ENCODE measurements at places on chromosomes 7 and 10.

GRCh38 chr7:158291998-158292397 lies 295.6 kb downstream of the PTPRN2 start:
- no peak for DNase-seq

- DNase-seq, result no peak
These were observed 369.2 kb upstream of the GALNT17 start for GRCh38 chr7:70762696-70763095.

DNA sequence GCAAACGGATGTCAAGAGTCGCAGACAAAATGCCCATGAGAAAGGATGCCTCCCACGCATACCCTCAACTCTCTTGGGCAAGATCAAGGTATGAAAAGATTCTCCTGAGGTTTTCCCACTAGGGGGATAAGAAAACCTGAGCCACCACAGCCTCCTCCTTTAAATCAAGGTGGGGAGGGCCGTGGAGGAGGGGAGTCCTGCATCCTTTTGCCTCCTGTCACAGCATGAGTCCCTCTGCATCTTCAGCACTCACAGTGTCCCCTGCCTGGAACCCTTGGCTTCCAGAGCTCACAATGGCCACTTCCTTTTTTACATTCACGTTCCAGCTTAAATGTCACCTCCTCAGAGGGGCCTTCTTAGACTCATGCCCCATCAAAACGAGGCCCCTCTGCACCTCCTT lies 207.6 kb downstream of the GLI3 start:
- no peak for DNase-seq

DNA sequence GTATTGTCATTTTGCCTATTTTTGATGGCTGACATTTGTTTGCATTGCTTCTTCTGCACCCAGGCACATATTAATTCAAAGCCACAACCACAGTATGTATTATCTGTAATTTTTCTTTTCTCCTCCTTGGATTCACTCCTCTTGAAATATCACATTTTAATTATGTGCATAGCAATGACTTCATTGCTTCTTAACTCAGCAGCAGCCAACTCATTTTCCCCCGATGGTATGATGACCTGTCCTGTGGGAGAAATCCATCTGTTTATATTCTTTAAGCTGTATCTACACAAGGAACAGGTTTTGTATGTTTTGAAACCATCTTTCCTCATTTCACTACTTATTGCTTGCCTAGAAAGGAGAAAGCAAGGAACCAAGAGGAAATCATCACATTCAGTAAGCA lies 588.8 kb downstream of the INHBA start:
- no peak for DNase-seq

GRCh38 chr7:140686921-140687320 lies 9.6 kb upstream of the NDUFB2 start:
- DNase-seq, result no peak

DNA sequence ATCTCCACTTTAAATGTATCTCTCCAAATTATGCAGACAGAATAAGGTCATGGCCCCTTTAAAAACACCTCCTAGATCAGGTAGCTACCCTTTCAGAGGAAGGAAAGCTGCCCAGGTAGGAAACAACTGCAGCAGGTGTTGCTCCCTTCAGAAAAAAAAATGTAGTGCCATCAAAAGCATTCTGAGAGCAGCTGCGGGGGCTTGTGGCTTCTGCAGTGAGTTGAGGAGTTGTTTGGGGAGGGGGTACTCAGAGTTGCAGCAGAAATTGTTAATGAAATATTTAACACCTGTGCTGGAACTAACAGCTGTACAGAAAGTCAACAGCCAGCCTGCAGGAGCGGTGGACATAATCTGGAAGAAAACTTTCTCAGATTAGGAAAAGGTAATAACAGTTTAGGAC lies 24.0 kb downstream of the CDHR3 start:
- DNase-seq, result no peak

DNA sequence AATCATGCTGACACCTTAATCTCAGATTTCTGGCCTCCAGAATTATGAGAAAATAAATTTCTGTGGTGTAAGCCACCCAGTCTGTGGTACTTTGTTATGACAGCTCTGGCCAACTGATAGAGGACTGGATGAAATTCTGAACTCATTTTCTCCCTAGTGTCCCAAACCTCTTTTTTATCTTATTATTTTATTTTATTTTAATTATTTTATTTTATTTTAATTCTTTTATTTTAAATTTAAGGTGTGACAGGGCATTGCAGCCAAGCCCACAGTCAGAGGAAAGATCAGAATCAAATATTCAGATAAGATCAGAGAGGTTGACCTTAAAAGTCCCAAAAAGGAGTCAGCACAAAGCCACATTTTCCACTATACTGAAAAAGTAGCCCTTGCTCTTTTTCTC lies 228.1 kb downstream of the TFEC start:
- DNase-seq, result no peak

GRCh38 chr7:77989981-77990566 lies 191.5 kb downstream of the PHTF2 start:
- DNase-seq, result no peak

DNA sequence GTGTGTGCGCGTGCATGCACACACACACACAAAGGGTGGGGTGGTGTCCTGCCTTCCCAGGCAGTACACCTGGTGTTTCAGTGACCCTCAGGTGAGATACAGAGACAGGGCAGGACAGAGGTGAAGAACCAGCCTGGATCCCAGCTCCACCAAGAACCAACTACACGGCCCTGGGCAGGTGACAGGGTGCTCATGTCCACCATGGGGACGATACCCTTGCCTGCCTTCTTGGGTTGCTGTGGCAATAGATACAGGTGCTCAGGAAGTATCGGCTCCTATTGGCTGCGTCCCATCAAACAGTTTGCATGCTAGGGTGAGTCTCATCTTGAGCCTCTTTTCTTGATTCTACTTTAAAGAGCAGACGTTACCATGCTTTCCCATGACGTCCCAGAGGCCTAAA lies 33.7 kb upstream of the CXCL12 start:
- no peak for DNase-seq

GRCh38 chr10:3036155-3037021 lies 31.0 kb upstream of the PFKP start:
- DNase-seq, result no peak

DNA sequence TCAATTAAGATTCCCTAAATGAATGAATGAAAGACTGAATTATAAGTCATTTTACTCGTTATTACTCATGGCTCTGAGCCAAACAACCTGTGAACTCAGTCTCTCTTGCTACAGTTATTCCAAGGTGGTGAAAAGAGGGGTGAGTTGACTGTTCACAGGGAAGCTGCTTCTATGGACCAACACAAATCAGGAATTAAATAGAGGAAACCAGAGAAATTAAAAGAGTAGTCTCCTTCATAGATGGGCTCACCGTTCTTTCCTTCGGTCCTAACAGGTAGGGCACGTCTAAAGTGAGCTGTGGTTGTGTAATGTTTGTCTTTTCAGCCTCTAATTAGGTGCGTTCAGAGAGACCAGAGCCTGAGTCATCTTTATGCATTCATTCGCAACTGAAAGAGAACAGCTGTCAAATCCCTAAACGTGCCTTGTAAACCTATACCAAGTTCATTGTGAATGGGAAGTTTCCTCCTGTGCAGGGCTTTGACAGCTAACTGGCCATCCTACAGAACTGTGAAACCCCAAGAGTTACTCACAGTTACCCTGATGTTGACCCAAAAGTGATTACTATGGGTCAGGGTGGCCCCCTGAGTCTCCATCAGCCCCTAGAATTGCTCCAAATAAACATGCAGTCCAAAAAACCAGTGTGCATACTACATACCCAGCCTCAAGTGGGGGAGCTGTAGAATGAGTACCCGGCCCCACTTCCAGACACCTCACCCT lies 18.2 kb upstream of the C10orf53 start:
- DNase-seq, result no peak

- DNase-seq, result no peak
These were observed 212.1 kb upstream of the GRB10 start for GRCh38 chr7:50994753-50995319.

- DNase-seq, result no peak
These were observed 35.4 kb downstream of the DRGX start for GRCh38 chr10:49360271-49361177.

DNA sequence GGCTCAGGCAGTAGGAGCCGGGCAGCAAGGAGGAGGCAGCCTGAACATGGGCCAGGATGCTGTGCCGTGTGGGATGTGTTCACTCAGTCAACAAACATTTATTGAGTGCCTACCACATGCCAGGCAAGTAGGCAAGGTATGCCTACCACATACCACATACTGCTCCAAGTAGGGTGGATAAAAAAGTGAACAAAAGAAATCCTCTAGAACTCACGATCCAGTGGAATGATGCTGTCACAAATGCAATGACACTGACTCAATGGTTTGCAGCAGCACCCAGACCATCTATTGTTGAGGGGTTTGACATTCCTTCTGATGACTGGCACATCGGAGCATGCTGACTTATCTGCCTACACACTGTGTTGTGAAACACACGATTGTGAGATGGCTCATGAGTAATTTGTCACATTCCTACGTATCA lies 413.5 kb downstream of the NRG3 start:
- DNase-seq, result no peak

DNA sequence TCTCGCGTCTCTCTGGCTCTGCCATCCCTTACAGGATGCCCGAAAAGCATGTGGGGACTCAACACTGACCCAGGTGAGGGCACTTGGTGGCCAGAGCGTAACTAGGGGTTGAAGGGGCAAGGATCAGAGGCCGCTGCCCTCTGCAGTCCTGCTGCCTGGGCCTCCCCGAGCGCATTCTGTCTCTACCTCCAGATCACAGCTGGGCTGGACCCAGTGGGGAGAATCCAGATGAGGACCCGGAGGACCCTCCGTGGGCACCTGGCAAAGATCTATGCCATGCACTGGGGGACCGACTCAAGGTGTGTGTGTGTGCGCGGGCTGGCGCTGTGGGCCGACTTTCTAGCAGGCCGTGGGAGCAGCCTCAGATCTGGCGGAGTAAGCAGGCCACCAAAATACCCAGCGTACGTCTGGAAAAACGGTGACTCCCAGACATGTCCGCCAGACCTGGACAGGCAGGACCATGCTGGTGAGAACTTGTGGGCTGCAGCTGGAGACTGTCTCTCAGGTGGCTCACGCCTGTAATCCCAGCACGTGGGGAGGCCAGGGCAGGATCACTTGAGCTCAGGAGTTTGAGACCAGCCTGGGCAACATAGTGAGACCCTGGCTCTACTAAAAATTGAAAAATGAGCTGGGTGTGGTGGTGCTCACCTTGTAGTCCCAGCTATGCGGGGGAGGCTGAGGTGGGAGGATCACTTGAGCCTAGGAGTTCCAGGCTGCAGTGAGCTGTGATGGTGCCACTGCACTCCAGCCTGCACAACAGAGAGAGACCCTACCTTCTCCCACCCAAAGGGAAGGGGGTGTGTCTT lies 3.2 kb downstream of the GNB2 start:
- DNase-seq, result no peak

GRCh38 chr7:7812112-7812511 lies 93.7 kb upstream of the RPA3 start:
- no peak for DNase-seq

GRCh38 chr7:96484091-96484490 lies 162.2 kb upstream of the SLC25A13 start:
- DNase-seq, result no peak

DNA sequence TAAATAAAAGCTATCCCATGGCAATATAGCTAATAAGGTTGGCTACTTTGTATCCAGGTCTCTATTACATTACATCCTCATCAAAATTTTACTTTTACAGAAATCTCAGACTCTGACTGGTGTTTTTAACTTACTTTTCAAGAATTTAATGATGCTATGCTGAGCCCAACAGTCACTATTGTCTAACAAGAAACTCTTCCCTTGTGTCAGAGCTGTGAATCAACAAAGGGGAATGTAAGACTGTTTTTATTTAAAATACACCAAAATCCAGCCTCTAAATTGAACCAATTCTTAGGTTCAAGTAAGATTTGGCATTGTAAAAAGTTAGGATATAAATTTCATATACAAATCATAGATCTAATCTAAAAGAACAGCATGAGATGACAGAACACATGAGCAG lies 7.0 kb downstream of the RTKN2 start:
- no peak for DNase-seq

GRCh38 chr7:240887-241421 lies 48.6 kb downstream of the FAM20C start:
- no peak for DNase-seq

GRCh38 chr10:97319671-97320479 lies 804 bp downstream of the FRAT1 start:
- DNase-seq, result peak; percentile 61

DNA sequence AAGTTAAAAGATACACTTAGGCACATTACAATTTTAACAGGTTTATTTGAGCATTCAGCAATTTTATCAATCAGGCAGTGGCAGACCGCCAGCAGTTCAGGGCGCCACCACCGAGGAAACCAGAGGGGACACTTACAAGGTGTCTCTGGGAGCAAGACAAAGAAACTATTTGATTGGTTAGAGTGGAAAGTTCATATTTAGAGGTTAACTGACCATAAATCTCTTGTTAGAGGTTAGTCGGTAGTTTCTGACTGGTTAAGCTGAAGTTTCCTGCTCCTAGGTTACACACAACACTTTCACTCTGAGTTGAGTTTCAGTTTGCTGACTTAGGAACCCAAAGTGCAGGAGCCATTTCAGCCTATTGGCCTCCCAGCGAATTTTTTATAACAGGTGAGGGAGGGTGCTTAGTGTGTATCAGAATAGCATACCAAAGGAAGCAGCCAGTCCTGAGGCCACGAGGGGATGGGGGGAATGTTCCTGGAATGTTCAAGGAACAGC lies 10.8 kb upstream of the PVRIG start:
- DNase-seq, result peak; percentile 32

GRCh38 chr7:93316730-93317129 lies 84.6 kb downstream of the VPS50 start:
- DNase-seq, result no peak

DNA sequence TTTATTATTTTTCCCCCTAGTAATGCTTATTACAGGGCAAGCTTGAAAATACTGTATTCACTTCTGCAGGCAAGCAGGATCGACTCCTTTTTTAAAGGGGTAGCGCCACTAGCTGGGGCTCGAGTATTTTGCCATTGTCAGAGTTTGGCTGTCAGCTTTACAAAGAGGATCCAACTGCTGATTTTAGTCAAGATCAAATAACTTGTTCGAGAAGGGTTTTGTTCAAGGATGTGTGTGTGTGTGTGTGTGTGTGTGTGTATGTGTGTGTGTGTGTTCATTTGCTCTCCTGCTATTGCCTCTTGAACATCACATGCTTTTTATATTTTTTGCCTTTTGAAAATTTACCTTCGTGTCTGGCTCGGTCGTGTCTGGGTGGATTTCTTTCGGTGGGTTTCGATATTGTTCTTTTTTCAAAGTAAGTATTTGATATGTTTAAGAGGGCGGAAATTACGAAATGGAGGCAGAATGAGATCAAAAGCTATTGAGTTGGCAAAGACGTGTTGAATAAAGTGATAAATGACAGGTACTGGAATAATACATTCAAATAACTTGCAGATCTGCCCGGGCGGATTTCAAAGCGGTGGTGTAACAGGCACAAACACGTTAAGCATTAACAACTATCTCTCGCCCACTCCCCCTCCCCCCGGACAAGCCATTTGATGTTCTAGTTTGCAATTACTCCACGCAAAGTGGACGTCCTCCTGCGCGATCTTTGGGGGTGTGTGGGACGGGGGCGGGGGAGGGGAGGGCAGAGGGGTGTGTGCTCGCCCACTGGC lies 1.1 kb downstream of the ARID5B start:
- peak; percentile 76 for DNase-seq

GRCh38 chr10:97542169-97543024 lies 30.2 kb upstream of the ANKRD2 start:
- no peak for DNase-seq

GRCh38 chr10:58514111-58514770 lies 1.6 kb downstream of the BICC1 start:
- no peak for DNase-seq
